ENCODE measurements at places on chromosomes 4 and X.

- no peak for DNase-seq
These were observed 59.9 kb downstream of the PROM1 start for GRCh38 chr4:16023776-16024408.

- DNase-seq: no peak
These were observed 293.8 kb downstream of the IQCM start for GRCh38 chr4:149521611-149522425.

GRCh38 chr4:24517676-24518075, 66.7 kb downstream of the DHX15 start:
- no peak for DNase-seq

- DNase-seq: no peak
These were observed 41.5 kb upstream of the ZXDA start for GRCh38 chrX:57951666-57952319.

DNA sequence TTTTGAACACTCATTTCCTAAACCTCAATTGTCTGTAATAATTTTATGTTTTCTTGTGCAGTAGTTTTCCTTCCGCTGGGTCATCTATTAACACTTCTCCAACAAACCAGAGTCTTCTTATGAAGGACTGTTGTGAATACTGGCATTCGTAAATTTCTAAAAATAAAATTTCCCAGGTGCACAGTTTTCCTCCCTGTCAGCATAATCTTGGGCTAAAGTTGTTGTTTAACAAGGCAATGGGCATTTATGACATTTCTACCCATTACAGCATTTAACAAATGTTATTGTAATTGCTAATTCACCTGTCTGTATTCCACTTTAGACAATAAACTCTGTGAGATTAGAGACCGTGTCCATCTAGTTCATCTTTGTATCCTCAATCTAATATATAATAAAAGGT, 1.2 kb downstream of the SCFD2 start:
- DNase-seq: no peak

DNA sequence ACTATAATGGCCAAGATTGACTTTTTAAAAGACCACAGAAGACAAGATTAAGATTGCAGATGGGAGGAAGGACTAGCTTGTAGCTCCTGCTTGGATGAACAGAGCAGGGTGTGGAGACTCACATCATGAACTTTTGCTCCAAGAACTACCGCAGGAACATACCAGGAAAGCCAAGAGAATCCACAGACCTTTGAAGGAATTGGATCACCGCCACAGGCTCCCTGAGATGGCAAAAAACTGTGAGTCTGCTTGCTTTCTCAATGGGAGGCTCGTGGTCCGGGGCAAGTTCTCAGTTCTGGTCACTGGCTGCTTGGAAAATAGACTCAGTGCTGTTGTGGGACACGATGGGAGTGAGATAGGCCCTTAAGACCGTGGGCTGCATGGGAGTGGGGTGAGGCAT, 276.6 kb downstream of the CCSER1 start:
- DNase-seq: no peak

DNA sequence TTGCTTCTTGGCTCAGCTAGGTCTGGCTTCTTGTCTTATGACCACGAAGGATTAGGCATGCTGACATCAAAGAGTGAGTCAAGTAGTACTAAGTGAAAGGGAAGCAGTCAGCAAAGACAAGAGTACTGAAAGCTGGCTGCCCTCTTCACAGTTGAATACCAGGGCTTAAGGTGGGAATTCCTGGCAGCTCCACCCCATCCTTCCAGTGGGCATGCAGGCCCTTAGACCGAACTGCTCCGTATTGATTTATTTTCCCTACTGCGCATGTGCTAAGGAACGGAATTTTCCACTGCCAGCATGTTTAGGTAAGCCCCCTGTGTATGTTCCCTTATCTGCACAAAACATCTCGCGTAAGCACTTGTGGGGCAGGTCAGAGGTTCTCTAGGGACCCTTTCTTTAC, 2320.1 kb downstream of the ARAP2 start:
- no peak for DNase-seq

- DNase-seq: no peak
These were observed 468 bp downstream of the ZMYM3 start for GRCh38 chrX:71253253-71254091.

- DNase-seq: no peak
These were observed 61.0 kb downstream of the STX18 start for GRCh38 chr4:4480685-4481398.

DNA sequence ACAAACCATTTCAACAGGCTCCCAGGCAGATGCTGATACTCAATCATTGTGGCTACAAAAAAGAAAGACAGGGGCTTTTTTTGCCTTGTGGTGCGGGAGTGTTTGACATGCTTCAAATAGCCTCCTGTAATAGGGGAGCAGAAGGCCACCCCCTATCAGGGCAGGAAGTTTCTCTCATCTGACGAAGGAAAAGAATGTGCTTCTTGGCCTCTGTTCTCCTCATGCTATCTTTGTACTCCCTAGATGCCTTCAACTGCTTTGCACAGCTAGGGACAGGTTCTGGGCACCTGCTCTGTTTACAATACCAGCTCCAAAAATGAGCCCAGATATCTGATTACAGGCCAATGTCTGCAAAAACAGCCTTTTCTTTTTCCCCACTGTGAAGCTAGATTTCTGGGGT, 391.1 kb downstream of the STIM2 start:
- no peak for DNase-seq

DNA sequence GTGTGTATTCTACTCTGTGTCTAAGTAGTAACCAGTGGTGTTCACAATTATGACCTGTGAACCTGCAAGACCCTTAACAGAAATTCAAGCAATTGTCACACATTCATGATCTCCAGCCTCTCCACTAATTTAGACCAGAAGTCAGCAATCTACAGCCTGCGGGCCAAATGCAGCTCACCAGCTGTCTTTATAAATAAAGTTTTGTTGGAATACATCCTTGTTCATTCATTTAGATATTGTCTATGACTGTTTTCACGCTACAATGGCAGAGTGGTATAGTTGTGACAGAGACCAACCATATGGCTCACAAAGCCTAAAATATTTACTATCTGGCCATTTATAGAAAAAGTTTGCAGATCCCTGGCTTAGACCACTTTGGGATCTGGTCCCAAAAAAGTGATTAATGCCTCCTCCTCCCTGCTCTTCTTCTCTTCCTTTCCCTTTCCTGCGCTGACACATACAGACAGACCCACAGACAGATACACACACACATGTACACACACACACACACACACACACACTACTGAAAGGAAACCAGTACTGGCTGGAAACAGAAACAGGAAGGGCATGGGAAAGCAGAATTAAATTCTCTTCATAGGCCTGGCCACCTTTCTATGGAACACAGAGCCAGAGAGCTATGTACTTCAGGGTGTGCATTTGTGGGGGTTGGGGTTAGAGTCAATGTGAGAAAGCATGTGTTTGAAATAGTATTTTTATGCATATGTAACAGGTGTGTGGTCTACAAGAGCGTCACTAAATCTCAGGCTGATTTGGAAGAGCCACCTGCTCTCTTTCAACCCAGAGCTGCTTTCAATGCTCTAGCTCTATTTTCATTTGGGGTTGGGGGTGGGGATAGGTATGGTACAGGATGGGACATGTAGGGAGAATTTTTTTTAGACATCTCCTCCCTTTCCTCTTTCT, 49.7 kb upstream of the TMEM164 start:
- no peak for DNase-seq

GRCh38 chrX:107728371-107729099, 47.1 kb downstream of the TSC22D3 start:
- DNase-seq: no peak

DNA sequence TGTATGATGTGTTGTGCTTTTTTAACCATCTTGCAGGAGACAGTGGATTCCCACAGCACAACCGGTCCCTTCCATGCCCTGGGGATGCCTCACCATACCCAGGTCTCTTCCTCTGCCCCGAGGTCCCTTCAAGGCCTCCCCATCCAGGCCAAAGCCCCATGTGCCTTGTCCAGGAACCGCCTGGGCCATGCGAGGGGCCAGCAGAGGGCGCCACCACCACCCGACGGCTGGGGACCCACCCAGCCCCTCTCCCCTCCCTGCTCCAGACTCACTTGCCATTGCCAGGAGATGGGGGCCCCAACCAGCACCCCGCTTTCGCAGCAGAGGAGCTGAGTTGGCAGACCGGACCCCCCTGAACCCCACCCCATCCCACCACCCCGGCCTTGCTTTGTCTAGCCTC, 485.5 kb downstream of the TRAM1L1 start:
- DNase-seq: no peak

GRCh38 chr4:7340553-7341433, 93.9 kb downstream of the PSAPL1 start:
- no peak for DNase-seq

GRCh38 chr4:95637043-95637600, 88.3 kb upstream of the UNC5C start:
- DNase-seq: no peak

GRCh38 chr4:163440040-163440439, 33.5 kb downstream of the TKTL2 start:
- no peak for DNase-seq

DNA sequence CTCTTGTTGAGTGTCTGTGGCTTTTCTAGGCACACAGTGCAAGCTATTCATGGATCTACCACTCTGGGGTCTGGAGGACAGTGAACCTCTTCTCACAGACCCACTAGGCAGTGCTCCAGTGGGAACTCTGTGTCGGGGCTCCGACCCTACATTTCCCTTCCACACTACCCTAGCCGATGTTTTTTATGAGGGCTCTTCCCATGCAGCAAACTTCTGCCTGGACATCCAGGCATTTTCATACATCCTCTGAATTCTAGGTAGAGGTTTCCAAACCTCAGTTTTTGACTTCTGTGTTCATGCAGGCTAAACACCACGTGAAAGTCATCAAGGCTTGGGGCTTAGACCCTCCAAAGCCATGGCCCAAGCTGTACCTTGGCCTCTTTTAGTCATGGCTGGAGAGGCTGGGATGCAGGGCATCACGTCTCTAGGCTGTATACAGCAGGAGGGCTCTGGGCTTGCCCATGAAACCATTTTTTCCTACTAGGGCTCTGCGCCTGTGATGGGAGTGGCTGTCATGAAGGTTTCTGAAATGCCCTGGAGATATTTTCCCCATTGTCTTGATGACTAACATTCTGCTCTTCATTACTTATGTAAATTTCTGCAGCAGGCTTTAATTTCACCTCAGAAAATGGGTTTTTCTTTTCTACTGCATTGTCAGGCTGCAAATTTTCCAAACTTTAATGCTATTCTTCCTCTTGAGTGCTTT, 249.8 kb upstream of the CPEB2 start:
- no peak for DNase-seq

DNA sequence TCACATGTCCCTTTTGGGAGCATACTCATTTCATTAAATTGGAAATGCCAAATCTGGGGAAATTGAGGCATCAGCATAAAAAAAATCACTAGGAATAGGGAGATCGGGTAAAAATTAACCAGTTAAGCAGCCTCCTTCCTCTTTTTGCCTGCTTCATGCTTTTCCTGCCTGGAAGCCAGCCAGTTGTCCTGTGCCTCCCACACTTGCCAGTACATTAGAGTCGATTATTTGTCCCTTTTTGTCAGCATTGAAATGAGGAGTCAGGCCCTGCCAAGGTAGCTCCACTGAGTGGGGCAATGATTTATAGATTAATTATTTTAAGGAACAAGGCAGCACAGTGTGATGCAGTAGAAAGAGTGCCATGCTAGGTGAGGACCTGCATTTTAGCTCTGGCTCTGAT, 55.3 kb downstream of the SH2D1A start:
- DNase-seq: no peak

DNA sequence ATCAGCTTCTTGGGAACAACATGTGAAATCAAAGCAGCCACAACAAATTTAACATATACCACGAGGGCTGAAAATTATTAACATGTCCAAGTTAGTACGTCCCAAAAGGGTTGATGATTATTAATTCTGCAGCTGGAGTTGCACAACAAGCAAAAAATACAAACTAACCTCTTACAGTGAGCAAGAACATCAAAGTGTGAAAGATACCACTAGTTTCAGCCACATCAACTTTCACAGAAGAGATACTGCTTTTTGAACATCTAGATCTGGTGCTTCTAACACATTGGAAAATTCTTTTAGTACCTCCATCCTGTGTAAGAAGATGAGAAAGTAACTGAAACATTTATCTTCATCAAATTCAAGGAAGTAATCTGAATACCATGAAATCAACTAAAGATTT, 334.1 kb downstream of the PCDH7 start:
- DNase-seq: no peak

DNA sequence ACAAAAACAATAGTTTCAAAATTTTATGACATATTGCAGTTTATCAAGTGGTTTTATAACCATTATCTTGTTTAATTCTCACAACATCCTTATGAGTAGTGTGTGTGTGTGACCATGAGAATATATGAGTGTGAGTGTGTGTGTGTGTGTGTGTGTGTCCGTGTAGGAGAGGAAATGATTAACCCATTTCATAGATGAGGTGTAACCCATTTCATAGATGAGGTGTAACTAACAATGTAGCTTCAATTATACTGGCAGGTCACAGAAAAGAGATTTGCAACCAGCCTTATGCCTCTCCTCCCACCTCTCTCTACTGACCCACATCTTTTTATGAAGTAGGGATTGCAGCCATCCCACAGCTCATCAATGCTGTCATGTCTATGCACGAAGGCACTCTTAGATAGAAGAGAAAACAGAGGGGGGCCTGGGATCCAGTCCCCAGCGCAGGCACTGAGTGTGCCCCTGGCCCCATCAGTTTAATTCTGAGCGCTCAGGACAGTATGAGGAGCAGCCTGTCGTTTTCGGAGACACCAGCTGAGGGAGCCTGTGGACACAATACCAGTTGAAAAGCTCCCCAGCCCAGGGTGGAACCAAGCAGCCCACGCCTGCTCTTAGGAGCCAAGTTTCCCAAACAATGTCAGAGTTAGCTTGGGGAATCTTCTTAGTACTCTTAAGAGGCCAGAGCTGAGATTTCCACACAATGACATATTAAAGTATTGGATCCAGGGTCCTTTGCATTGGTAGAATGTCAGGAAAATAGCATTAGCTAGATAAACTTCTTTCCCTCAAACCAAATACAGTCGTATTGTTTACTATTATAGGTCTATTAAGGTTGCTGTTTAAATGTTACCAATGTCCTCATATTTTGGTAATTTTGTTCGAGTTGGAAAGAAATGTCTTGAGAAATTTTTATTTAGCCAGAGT, 88.6 kb downstream of the PALLD start:
- DNase-seq: no peak

GRCh38 chr4:30610361-30610760, 109.8 kb upstream of the PCDH7 start:
- DNase-seq: no peak

DNA sequence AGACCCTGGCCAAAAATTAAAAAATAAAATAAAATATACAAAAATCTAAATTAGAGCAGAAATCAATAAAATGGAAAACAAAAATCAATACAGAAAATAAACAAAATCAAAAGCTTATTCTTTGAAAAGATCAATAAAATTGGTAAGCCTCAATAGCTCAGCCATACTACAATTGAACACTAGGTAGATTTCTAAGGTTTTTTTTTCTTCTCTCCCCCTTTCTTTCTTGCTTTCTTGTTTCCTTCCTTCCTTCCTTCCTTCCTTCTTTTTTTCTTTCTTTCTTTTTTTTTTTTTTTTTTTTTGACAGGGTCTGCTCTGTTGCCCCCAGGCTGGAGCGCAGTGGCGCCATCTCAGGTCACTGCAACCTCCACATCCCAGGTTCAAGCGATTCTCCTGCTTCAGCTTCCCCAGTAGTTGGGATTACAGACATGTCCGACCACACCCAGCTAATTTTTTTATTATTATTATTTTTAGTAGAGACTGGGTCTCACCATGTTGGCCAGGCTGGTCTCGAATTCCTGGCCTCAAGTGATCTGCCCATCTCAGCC, 23.4 kb upstream of the PPP3CA start:
- no peak for DNase-seq

- no peak for DNase-seq
These were observed 9.0 kb downstream of the RNF150 start for GRCh38 chr4:141124224-141124623.

Measured in T-helper 22 cell (primary cell).